ENCODE measurements at places on chromosomes 5 and 9.

DNA sequence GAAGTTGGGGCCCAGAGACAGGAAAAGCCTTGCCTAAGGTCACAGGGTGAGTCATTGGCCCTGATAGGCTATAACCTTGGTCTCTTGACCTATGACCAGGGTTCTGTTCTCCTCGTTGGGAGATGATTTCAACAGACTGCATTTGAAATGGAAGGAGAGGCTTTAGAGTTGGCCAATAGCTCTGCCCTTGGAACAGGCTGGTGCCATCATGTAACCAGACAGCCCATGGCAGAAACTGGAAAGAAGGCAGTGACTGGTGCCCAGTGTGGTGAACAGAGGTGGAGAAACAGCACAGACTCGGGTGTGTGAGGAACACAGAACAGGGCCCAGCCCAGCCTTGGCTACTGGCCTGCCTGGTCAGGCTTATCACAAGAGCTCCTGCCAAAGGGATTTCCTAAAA is 109.8 kb upstream of the SLC25A48 start:
- DNase-seq, result no peak

DNA sequence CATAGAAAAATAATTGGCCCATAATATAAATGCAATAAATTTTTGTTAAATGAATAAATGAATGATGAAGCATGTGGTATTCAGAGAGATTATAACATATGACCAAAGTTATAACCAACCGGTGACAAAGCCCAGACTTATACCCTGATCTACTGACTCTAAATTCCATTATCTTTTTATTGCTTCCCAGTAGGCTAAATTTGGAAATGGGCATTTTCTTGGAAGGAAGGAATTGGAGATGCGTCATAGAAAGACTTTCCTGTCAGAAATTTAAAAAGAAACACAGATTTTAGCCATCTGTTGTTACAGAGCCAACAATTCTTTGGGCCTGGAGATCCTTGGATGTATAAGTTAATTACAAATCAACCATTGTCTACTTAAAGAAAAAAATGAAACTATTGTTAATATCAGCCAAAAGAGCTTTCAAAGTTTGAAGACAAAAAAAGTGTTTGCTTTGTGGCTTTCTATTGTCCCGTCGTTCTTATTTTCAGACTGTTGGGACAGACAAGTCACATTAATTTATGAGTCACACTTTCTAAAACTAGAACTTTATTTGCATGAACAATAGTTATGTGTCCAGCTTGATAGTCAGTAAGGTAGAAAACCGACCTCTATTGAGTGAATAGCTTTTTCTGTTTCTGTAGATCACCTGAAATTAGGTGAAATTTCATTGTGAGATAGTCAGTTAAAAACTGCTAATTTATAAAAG is 428.7 kb downstream of the GABRG2 start:
- no peak for DNase-seq

DNA sequence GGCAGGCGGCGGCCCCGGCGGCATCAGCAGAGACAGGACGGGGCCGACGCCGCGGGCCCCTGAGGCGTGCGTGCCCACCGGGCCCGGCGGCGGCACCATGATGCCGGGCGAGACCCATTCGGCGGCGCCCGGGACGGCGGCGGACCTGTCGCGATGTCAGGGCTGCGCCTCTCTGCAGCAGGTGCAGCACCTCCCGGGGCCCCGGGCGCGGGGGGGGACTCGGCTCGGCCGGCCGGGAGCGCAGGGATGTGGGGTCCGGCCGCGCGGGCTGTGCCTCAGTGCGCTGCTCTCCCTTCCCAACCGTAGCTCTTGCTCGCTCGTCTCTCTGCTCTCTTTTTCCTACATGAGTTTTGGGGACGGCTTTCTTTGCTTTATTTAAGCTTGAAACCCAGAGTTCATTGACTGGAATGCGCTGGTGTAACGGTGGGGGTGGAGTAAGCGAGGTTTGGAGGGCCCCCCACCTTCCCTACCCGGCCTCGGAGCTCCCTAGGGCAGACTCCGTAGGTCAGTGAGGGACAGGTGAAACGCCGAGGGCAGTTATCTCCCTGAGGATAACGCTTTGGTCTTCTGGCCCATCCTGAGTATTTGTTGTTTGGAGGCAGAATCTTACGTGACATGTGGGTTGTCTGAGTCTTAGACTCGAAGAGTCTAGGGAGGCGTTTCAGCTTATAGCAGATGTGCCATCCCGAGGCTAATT is 490 bp downstream of the ICE1 start:
- no peak for DNase-seq

DNA sequence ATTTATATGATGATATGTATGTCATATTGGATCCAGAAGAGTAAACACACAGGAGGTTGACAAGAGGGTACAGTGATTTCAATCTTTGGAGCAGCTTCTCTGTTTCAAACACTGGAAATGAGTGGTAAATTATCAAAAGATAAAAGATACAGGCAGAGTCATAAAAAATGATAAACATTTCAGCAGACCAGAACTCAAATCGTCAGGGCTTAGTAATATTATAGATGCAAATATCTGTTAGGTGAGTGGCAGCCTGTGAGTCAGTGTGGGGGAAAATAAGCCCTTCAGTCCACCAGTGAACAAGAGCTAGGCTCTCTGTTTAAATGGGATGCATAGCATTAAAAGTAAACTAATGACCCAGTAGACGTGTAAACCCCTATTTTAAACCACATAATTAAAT is 1378.1 kb downstream of the EFNA5 start:
- DNase-seq, result no peak

DNA sequence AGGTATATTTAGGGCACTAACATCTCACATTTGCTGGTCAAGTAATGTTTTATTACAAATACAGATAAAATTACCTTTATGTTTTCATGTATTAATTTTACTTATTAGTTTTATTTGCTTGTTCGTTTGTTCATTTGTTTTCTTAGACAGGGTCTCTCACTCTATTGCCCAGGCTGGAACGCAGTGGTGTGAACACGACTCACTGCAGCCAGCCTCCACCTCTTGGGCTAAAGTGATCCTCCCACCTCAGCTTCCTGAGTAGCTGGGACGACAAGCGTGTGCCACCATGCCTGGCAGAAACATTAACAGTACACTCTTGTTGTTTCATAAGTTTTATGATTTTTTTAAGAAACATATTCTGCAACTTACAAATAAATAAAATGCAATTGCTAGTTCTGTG is 123.2 kb downstream of the ZNF608 start:
- no peak for DNase-seq

- no peak for DNase-seq
These were observed 34.8 kb upstream of the TMC1 start for GRCh38 chr9:72486594-72486955.

DNA sequence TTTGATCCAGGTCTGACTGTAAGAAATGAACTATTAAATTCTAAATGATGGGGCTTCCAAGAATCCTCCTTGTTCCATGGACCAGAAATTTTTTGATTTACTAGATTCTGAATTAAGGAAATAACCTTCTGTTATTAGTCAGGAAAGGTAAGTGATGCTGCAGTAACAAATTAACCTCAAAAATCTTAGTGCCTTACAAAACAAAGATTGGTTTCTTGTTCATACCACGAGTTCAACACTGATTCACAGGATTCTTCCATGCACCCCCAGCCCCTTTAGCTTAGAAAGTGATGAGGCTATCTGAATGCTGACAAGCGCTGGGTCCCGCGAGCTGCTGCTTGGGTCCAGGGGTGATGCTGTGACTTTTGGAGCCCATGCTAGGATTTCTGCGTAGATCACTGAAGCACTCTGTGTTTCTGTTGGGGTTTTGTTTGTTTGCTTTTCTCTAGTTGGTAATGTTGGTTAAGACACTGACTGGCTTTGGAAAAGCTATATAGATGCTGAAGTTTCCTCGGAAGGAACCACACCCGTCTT is 52.3 kb downstream of the COL15A1 start:
- DNase-seq, result no peak

GRCh38 chr9:89388084-89388867 is 70.0 kb downstream of the SECISBP2 start:
- no peak for DNase-seq

GRCh38 chr9:130453487-130453886 is 8.7 kb downstream of the ASS1 start:
- no peak for DNase-seq

DNA sequence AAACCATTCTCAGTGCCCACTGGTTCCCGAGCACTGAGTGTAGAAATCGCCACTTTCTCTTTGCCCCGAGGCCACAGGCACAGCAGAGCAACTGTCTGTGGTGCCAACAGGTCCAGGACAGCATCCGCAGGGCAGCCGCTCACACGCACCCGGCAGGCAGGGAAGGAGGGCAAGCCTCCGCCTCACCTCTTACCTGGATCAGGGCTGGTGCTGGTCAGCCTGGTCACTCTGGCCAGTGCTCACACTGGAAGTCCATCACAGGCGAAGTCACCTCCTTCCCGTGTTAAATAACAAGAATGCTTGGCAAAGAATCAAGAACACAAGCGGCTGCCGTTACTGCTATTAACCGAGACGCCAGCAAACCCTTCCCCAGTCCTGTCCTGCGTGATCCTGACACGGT is 13.7 kb downstream of the DIPK1B start:
- DNase-seq, result no peak

DNA sequence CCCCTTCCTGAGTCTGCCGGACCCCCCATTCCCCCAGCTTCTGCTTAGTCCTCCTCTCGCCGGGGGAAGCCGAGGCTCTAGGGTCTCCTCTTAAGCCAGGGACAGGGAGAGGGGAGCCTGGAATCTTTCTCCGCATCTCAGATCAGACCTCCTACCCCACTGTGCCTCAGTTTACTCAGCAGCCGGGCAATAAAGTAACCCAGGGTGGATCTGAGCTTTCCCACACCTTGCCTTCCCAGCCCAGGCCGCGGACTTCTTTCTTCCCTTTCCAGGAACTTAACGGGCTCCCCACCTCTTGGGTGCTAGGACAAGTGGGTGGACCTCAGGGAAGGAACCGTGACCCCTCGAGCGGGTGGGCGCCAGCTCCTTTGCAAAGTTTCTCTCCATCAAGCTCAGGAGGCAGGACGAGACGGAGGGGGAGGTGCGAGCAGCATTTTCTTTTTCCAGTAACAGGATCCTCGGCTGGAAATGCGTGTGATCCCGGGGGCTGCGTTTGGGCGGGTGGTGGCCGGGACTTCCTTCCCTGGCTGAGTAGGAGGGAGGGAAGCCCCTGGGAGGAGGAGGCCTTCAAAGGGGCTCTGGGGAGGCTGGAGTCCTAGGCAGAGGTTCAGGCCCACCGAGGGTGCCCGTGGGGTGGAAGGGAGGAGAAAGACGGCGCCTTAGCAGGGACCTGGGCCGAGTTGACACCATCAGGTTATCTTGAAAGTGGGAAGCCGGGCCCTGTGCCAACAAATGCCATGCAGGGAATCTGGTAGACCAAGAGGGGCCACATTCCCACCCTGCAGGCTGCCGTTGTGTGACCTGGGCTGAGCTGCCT is 795 bp downstream of the DAB2IP start:
- no peak for DNase-seq

- DNase-seq, result no peak
These were observed 424.8 kb upstream of the DMAC1 start for GRCh38 chr9:8224381-8224801.

- DNase-seq, result no peak
These were observed 46.8 kb upstream of the NOTCH1 start for GRCh38 chr9:136592666-136593065.

DNA sequence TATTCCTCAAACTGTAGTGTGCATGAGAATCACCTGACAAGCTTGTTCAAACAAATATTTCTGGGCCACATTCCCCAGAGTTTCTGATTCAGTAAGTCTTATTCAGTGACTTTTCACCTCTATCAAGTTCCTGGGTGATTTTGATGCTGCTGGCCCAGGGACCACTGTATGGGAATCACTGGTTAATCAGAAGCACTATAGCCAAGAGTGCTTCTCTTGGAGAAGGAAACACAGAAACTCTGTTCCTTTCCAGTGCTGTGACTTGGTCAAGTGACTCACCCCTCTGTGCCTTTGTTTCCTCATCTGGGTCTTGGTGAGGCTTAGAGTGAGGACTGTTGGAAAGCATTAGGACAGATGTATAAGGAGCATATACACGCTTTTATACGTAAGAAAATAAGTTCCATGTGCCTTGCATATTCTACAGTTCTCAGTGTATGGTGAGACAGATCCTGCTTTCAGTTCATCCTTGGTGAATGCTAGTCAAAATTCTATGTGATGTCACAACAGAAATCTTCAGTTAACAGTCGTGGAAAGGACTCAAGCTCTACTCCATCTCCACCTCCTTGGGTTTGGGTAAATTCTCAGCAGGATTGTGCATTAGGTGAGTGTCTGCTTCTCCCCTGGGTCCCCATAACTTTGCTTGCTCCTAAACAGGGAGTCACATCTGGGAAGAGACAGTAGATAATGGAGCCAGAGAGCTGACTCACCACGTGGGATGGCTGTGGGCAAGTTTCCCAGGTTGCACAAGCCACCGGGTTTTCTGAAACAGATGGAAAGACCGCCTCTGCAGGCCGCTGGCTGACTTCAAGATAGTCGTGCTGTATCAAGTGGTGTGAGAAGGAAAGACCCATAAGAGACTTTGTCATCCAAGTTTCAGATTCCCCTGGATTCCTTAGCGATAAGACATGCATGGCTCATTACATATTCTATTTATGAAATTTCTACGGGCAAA is 117.0 kb downstream of the NXNL2 start:
- DNase-seq, result no peak

DNA sequence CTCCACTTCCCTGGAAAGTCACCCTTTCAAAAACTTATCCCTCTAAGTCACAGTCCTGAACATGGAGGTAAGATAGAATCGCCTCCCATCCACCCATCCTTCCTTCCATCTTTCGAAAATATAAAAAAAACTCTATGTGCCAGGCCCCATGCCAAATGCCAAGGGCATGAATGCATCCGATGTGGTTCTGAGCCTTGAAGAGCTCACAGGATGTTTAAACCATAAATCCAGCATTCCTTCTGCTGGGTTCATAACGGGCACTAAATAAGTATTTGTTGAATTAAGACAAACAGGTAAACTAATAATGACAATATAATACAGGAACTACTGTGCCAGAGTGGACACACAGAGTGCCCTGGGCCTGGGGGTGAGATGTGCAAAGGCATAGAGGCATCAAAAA is 147.3 kb downstream of the TTLL11 start:
- no peak for DNase-seq

Data from stimulated activated CD4-positive, alpha-beta T cell treated with anti-CD3 and anti-CD28 coated beads, Interleukin-1b, Interleukin-23, amount 100 ng/mL, for 4 hours (primary cell).